ENCODE measurements at places on chromosomes 6 and 20. TPM values are rescaled to one million over a fixed set of nuclear protein-coding genes. Genes with fewer than 3 reads are reported as not detected.

RHAG gene
- total RNA-seq, result not detected

SGK1 gene
- 228 TPM for total RNA-seq

DNA sequence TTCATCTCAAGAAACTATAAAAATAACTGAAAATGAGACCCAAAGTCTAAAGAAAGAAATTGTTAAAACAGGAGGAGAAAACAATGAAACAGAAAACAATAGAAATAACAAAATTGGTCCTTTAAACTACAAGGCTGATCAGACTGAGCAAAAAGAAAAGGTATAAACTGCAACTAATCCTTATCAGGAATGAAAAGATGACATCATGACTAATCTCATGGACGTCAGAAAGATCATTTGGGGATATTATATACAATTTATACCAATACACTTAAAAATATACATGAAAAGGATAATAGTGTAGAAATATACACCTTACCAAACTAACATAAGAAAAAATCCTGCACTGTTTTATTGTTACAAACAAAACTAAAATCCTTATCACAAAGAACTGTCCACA is 315.6 kb downstream of the TAF4 start:
- DNase-seq, result no peak

DNA sequence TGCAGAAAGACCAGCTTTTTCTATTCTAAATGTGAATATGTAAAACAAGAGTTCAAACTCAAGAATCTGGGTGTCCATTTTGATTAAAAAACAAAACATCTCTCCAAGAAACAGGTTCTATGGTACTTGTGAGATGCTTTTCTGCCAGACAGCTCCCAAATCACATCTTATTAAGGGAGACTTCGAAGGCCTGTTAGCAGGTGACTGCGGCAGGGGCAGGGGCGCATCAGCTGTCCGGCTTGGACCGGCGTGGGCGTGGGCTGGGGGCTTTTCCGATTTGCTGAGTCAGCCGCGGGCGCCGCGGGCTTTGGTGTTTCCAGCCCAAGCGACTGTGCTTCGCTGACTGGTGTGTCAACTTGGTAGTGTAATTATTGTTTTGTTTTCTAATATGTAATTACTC is 32.6 kb downstream of the TFAP2A start:
- DNase-seq, result no peak

DNA sequence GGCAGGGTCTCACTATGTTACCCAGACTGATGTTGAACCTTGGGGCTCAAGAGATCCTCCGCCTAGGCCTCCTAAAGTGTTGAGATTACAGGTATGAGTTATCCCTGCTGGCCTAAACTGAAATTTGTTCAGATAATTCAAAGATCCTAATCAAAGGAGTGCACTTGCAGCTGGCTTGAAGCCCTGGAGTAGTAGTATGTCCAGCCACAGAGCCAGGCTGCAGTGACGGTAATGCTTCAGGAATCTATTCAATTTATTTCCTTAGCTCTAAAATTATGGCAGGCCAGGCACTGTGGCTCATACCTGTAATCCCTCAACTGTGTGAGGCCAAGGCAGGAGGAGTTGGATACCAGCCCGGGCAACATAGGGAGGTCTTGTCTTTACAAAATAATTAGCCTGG is 1.4 kb upstream of the DDX43 start:
- DNase-seq, result peak; percentile 16
